Suprapubic skin (tissue), 4 donors: ENCODE measurements at places on chromosomes 16 and 17.

GRCh38 chr17:81474958-81475357, 37.6 kb downstream of the ACTG1 start:
- no peaks in the 10 kb centered on the region for H3K27me3 ChIP-seq
- no peak for DNase-seq
- no peak overlapping the region for H3K27ac ChIP-seq
- H3K4me3 ChIP-seq = no peak overlapping the region
- no peaks in the 10 kb centered on the region for H3K36me3 ChIP-seq

- DNase-seq = no peak
- no peaks in the 10 kb centered on the region for H3K36me3 ChIP-seq
- no peak overlapping the region for H3K27ac ChIP-seq
- H3K4me3 ChIP-seq = no peak overlapping the region
Measured at GRCh38 chr16:79668502-79668901, 68.0 kb upstream of the MAF start.

GRCh38 chr17:59329176-59330052, 2.0 kb upstream of the YPEL2 start:
- H3K27me3 ChIP-seq = no peaks in the 10 kb centered on the region
- no peaks in the 10 kb centered on the region for H3K36me3 ChIP-seq
- DNase-seq = no peak
- H3K27ac ChIP-seq = peak overlapping the region; percentile 99
- peaks cover 54% of the 10 kb centered on the region for H3K4me1 ChIP-seq

GRCh38 chr17:63150994-63151464, 185.0 kb downstream of the TANC2 start:
- DNase-seq = no peak
- no peak overlapping the region for H3K4me3 ChIP-seq
- no peaks in the 10 kb centered on the region for H3K36me3 ChIP-seq

DNA sequence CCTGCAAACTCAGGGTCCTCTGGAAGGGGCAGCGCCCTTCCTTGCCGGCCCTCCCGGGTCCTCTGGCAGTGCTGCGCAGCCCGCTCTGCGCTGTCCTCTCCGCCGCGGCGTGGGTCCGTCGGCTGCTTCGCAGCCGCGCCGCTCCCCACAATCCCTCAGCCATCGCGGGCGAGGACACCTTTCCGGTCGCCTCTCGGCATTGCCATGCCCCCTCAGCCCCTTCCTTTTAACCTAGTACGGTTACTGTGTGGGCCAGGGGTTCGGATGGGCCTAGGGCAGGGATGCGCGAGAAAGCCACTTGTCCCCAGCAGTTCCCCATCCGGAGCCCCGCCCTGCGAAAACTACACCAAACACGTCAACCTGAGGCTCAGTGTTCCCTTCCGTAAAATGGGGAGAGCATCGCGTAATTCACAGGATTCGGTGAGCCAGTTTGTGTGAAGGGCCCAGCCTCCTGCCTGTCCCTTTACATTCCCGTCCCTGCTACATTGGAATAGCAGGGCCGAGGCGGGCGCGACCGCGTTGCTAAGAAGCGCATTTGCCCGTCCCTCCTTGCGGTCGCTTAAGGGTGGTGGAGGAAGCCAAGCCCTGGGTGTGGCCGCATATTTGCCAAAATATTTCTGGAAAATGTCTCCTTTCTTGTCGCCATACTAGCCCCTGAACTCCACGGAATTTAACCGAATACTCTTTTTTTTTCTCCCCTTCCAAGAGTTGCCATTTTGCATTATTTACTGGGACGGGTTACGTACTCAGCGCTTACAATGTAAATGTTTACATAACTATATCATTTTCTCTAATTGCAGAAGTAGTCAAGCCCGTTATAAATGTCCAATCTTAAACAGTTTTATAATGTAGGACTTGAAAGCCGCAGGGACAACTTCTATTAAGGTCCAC, 13.2 kb downstream of the COPZ2 start:
- peak overlapping the region; percentile 51 for H3K4me3 ChIP-seq
- H3K4me1 ChIP-seq = peaks cover 53% of the 10 kb centered on the region
- H3K36me3 ChIP-seq = no peaks in the 10 kb centered on the region
- H3K27ac ChIP-seq = peak overlapping the region; percentile 55

GRCh38 chr17:69223809-69224208, 4.8 kb downstream of the ABCA10 start:
- no peak for DNase-seq
- H3K4me3 ChIP-seq = no peak overlapping the region
- H3K27ac ChIP-seq = no peak overlapping the region
- H3K27me3 ChIP-seq = no peaks in the 10 kb centered on the region
- H3K36me3 ChIP-seq = peaks cover 9% of the 10 kb centered on the region
- H3K4me1 ChIP-seq = no peaks in the 10 kb centered on the region

DNA sequence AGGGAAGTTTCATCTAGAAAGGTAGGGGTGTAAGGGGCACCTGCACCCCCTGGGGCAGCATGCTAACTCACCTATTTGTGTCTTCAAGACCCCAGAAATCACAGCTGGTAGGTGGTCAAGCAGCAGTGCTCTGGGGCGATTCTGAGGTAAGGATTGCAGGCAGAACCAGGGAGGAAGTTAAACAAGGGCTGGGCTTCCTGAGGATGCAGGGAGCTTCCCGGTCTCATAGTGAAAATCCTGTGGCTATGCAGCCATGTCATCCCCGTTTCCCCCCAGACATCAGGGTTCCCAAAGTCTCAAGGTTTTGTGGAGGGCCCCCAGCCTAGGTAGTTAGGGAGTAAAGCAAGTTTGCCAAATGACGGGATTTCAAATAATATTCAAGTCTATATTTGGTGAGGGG, 78.5 kb downstream of the C16orf78 start:
- H3K4me3 ChIP-seq = no peak overlapping the region
- no peaks in the 10 kb centered on the region for H3K4me1 ChIP-seq
- H3K27ac ChIP-seq = no peak overlapping the region
- no peaks in the 10 kb centered on the region for H3K27me3 ChIP-seq
